ENCODE measurements at places on chromosomes 3 and 15.
A peak's percentile ranks its signal among the peaks of the same experiment; 100 is the strongest.

DNA sequence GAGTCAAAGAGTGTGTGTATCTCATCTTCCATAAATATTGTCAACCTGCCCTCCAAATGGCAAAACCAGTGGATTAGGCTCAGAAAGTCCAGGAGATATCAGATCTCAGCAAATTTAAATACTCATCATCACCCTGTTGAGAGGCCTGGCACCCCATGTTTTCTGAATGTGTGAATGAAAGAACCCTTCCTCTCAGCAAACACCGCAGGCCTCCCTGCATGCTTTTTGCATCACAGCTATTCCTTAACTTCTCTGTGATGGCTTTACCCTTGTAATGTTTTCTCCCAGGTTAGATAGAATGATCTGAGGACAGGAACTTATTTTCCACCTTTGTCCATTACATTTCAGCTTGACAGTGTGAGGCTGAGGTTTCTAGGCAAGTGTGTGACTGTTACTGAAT, 43.6 kb upstream of the NMNAT3 start:
- DNase-seq: no peak

GRCh38 chr3:152230370-152230769, 38.4 kb upstream of the MBNL1 start:
- DNase-seq: no peak

DNA sequence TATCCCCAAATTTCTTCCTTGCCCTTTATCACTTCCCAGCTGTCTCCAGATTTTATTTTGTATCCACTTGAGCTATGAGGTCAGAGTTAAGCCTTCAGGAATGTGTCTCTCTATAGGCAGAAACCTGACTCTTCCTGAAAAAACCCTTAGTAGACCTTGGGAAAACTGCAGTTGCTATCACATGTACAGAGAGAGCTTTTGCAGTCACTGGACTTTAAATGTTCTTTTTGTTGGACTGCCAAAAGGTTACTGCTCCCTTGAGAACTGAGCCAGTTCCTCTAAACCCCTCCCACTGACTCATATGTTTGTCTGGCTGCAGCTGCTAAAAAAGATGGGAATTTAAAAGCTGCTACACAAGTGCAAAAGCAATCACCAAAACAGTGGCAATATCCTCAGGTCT, 169.1 kb upstream of the CCDC54 start:
- DNase-seq: no peak

DNA sequence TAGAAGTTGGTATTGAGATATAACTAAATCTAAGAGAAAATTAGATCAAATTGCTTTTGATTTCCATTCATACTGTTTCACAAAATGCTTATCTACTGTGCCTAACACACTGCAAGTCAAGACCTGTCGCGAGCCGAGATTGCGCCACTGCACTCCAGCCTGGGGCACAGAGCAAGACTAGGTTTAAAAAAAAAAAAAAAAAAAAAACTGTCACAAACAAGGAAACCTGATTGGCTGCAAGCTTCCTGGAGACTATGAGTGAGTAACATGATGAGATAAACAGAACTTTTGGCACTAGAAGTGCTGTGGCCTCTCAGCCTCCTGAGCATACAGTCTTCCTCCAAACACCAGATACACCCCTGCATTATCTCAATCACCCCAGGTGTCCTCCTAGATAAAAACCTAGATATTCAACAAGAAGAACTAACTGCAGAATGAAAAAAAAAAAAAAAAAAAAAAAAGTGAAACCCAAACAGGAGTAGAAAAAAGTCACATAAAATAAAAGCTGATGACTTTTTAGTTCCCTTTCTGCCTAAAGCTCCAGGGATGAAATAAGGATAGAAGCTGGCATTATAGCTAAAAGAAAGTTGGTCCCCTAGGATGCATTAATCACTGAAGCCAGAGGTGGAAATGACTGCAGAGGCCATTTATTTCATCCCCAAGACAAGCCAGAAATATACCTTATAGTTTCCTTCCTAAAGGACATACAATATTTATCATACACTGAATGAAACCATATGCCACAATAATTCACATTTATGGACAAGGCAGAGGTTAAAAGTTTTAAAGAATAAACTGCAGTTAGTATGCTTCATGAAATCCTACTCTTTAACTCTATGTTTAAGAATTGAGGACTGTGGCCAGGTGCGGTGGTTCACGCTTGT, 82.4 kb downstream of the P3H2 start:
- no peak for DNase-seq

- no peak for DNase-seq
Observed at GRCh38 chr3:62531981-62532380, 158.6 kb upstream of the FEZF2 start.

DNA sequence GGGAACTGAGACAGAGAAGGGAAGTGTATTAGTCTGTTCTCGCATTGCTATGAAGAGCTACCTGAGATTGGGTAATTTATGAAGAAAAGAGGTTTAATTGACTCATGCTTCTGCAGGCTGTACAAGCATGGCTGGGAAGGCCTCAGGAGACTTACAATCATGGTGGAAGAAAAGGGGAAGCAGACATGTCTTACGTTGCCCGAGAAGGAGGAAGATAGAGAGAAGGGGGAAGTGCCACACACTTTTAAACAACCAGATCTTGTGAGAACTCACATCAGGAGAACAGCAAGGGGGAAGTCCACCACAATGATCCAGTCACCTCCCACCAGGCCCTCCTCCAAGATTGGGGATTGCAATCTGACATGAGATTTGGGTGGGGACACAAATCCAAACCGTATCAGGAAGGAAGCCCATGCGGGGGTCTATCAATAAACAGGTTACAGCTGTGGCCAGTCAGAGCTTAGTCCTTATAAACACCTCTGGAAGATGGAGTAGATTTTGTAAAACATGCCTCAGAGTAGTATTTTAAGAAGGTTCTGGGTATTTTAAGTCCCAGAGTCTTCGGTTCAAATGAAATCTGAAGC, 153.9 kb downstream of the GHSR start:
- no peak for DNase-seq

DNA sequence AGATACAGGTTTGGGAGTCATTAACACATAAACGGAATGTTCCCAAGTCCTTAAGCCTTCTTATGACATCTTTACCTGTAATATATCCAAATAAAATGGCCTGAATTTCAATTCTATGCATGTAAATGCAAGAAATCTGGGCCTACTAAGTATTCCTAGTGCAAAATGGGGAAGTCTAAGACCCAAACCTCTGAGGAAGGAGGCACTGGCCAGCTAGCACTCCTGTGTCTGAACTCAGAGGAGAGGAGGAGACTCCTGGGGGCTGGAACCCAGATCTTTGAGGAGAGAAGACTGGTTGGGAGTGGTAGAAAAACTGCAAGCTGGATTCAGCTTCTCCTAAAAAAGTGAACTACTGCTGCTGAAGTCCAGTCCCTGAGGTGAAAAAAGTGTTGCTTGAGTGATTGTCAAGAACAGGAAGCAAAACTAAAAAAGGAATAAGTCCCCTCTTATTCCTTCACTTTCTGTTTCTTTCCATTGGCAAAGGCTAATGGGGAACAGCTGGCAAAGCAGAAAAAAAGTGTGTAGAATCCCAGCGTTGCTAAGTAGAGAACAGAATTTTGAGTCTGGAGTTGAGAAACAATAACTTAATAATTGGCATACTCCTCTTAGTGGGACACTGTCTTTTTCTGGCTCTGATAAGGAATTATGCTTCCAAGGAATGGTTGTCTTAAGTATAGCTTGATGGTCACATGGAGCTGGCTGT, 54.8 kb upstream of the ATP2C1 start:
- DNase-seq: no peak

DNA sequence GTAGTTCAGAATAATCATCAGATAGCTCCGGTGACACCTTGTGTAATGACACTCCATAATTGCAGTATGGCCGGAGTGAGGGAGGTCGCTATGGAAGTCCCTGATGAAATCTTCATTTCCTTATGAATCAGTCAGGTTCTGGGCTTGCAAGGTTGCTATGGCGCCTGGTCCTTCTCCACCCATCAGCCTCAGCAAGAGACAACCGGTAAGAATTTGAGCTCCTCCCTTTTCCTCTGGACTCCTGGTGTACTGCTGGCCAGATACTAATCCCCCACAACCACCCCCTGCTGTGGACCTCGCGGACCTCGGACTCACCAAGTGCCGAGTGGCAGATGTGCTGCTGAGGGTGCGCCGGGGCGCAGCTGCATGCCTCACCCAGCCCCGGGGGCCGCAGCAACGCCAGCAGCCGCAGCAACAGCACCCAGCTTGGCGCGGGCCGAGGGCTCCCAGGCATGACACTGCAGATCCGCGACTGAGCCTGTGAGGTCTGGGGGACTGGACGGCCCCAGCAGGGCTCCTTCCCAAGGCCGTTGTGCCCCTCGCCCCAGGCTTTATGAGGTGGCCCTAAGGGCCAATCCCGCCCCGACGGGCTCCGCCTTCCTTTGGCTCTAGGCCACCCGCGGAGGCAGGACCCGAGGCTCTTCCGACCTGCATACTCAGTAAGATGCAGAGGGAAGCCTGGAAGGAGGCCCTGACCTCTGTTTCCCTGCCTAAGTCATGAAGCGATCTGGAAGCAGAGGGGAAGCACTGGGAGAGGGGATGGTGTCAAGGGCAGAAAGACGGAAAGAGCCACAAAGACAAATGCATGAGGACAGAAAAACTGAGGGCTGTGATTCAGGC, at the start of gene TIMP4:
Gene TIMP4 (minus strand): TSS at position 526 of the 840 bp plus-strand sequence. CDS start 72 bp downstream, at position 454.
- no peak for DNase-seq

DNA sequence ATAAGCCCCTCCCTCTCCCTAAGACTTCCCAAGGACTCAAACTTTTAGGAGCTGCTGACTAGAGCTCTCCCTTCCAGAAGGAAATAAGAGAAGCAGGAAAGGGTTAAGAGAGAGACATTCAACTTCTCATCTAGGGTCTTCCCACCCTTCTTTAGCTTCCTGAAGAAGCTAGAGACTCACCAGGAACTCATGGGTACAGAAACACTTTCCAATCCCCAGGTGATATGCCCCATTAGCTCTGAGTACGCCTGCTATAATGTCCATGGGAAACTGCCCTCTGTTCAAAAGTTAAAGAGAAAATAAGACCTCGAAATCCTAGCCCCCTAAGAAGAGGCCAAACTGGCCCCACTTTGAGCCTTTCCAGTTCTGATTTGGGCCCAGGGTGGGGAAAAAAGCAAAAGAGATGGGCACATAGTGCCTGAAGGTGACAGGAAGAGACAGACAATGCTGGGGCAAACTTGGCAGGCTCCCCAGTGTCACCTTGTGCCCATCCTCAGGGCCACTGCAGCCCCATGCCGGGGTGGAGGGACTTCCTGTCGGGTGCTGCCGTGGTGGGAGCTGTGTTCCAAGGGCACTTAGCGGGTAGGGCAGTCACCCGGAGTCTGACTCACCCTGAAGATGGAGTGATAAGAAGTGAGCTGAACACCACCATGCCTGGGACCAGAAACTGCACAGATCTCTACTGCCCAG, 29.5 kb downstream of the CCDC12 start:
- DNase-seq: peak; percentile 59

- DNase-seq: no peak
Observed at GRCh38 chr3:111971533-111972130, 7.2 kb upstream of the ABHD10 start.

DNA sequence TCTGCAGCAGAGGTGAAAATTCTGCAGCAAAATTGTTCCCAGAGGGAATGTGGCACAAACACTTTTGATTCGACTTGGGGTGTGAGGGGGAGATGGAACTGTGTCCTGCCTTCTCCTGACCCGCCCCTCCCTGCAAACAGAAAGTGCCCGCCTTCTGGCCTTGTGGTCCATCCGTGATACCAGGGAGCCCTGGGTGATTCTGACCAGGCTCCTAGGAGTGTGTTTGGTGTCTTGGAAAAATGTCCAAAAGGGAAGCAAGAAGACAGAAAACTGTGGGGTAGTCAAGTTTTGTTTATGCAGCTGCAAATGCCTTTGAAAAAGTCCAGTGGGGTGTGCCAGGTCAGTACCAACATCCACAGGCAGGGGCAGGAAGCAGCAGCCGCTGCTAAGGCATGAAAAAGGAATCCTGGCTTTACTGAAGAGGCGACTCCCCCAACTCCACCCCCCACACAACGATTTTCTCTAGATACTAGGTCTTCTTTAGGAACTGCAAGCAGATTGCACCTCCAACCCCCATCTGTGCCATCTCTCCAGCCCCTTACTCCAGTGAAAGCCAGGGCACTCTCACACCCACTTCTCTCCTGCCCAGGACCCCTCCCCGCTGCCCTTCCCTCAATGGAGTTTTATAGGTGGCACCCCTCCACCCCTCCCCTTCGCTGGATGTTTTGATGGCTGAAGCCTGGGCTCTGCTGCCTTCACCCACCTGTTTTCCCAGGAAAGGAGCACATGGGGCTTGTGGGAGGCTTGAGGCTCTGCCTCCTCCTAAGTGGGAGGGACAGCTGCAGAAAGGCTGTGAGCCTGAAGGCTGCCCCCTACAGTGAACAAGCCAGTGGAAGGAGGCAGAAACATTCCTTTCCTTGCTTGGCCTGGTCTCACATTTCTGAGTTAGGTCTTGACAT, 82.4 kb upstream of the HERC1 start:
- DNase-seq: no peak

- DNase-seq: no peak
Observed at GRCh38 chr3:113278599-113278955, 67.2 kb downstream of the BOC start.

DNA sequence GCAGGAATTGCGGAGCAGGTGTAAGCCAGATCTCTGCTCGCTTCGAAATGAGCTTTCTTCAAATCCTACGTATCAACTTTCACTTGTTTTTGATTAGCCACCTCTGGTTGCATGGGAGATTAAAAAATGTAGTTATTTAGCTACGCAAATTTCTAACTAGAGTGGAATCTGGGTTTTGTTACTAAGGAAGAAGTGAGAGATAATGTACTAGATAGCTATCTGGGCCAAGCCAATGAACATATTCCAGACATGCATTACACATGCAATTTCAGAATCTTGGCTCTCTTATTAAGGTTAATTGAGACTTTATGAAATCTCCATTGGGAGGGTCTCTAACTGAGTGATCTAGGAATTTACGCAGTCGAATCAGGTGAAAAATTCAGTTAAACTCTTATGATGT, 765.7 kb downstream of the DIPK2A start:
- no peak for DNase-seq

All from stimulated activated CD8-positive, alpha-beta memory T cell treated with anti-CD3 and anti-CD28 coated beads, Interleukin-4, amount 100 ng/mL, for 4 hours (primary cell).